ENCODE measurements at places on chromosomes 1 and 21.

GRCh38 chr21:32350211-32350980 lies 42.4 kb downstream of the URB1 start:
- no peak for DNase-seq

- no peak for DNase-seq
These were observed 50.1 kb downstream of the NENF start for GRCh38 chr1:212482637-212483441.

DNA sequence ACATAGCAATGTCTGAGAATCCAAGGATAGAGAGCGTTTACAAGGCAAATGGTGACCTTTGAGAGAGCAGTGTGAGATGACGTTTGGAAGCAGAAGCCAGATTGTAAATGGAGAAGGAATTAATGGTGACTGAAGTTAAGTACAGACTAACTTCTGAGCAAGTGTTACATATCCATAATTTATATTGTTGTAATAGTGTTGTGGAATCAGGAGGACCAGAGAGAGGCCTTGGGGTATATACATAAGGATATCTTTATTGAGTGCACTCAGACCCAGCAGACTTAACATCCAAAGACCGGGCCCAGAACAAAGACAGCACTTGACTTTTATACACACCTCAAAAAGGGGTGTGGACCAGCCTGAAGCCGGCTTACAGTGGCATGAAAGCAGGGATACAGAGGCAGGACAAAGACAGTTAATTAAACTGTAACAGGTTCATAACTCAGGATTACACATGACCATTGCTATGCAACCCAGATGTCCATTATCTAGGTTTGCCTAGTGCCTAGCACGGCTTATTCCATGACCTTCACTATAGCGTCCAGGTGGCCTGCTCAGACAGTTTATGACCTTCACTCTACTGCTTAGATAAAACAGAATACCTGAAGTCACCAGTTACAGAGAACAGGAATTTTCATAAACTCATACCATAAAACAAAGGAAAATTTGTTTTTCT lies 2.7 kb upstream of the MGST3 start:
- no peak for DNase-seq

GRCh38 chr1:68379085-68379478 lies 70.7 kb downstream of the RPE65 start:
- DNase-seq: no peak

DNA sequence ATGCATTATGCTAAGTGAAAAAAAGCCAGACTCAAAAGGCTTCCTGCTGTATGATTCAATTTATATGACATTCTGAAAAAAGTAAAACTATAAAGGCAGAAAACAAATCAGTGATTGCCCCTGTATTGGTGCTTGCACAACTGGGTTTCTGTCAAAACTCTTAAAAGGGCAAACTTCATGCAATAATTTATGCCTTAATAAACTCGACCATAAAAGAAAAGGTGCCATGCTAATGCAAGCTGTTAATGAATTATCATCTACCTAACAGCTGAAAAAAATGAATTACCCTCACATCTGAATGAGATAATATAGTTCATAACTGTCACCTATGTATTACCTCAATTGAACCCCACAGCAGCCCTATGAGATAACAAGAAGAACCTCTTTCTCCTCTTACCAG lies 120.8 kb upstream of the ATP1A1 start:
- DNase-seq: no peak

GRCh38 chr1:220841293-220841692 lies 38.0 kb upstream of the HLX start:
- DNase-seq: peak; percentile 4

DNA sequence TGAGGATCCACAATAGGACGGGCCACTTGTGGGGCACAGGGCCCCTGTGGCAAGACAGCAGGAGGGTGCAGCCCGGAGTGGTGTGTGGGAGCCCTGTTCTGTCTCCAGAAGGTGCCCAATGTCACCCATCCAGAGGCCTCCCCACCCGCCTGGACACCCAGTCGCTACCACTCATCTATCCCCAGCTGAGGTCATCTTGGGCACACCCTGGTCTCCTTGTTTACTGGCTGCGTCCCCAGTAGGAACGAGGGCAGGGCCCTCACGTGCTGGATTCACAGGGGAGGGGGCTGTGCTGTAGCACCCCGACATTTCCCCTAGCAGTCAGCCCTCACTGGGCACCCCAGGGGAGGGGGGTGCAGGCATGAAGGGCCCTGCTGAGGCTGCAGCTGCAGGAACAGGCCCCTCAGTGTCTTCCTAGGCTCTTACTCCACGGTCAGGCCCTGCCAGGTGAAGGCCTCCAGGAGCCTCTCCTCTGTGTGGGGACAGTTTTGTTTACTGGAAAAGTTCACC lies 2.3 kb upstream of the TNNT2 start:
- no peak for DNase-seq

DNA sequence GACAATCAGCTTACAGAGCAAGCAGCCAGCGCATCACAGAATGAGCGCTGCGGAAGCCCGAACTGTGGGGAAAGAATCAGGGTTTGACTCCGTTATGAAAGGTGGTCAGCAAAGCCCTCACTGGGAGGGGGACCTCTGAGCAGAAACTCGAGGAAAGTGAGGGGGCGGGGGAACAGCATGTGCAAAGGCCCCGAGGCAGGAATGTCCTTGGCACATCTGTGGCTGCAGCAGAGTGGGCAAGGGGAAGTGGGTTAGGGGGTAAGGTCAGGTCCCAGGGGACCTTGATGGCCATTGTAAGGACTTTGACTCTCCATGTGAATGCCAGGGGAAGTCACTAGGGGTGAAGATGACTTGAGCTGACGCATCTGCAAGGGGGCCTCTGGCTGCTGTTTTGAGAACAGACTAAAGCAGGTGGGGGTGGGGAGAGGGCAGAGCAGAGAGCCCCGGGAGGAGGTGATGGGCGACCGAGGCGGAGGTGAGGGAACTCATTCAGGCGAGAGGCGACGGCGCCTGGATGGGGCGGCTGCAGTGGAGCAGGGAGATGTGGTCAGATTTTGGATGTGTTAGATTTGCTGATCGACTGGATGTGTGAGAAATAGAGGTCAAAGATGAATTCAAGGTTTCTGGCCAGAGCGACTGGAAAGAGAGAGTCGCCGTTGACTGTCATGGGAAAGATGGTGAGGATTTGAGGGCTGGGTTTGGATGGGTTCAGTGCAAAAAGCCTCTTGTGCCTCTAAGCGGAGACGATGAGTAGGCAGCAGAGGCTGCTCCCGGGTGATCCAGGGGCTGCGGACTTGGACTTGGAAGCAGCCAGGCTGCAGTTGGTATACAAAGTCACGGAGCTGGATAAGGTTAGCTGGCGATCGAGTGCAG lies 108.0 kb upstream of the ZBTB40 start:
- no peak for DNase-seq

DNA sequence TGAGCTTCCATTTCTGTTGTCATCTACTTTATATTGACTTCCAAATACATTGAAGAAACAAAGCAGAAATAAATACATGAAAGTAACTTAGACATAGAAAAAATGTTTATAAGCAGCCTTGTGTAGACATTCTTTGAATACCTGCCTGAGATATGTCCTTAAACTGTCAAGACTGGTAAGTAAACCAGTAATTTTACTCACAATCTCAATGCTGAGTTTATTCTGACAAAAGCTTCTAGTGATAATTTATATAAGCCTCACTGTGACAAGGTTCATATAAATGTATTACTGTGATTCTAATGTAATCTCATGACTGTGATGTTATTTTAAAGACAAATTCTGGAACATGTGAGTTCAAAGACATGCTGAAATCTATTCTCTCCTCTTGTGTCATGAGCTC lies 516.7 kb upstream of the B3GALT2 start:
- no peak for DNase-seq

- DNase-seq: no peak
These were observed 50.6 kb upstream of the COG2 start for GRCh38 chr1:230591678-230592077.

- DNase-seq: no peak
These were observed 245.9 kb upstream of the SGIP1 start for GRCh38 chr1:66288048-66288447.

- DNase-seq: no peak
These were observed 349.0 kb downstream of the SIPA1L2 start for GRCh38 chr1:232280910-232281309.

GRCh38 chr1:39890273-39890672 lies 7.0 kb upstream of the TRIT1 start:
- peak; percentile 83 for DNase-seq

GRCh38 chr1:8340448-8340847 lies 22.5 kb downstream of the SLC45A1 start:
- no peak for DNase-seq

DNA sequence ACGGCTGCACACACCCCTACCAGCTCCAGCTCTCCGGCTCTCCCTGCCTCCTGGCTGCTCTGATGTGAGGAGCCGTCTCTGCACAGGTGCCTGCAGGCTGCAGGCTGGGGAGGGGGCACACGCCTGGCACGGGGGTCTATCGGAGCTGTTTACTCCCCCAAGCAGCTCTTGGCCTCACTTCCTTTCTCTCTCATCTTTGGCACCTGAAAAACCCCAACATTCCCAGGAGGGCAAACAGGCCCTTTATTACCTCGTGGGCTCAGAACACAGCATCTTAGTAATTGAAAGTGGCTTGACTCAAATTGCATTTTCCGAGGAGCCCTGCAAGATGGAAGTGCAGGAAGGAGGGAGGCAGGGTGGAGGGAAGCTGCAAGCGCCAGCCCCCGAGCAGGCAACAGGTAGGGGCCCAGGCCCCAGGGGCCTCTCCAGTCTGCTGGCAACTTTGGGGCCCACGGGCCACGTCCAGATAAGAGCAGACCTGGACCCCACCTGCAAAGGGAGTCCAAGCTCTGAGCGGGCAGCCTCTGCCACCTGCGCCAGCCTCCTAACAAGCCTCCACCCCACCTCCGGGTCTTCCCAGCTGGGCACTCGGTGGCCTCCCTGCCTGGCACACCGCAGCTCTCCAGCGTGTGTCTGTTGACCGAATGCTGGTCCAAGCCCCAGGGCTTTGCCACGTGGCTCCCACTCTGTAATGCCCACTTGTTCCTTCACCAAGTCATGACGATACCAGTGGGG lies 263.6 kb upstream of the VAMP3 start:
- DNase-seq: no peak

DNA sequence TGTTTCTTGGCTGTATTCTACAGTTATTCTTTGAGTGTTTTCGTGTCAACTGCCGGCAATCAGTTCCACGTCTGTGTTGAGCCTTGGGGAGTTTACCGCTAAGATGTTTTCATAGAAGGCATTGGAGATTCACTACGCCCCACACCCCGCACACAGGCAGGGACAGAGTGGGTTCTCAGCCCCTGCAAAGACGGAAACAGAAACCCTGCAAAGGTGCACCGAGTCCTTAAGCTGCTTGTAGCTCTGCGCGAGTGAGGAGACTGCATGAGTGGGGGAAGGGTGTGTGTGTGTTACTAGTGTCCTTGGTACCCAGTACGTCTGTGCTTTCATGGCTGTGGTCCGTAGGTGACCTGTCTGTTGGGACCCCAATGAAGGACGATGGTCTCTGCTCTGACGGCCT lies 1.9 kb downstream of the LHX4 start:
- no peak for DNase-seq

- no peak for DNase-seq
These were observed 90.1 kb upstream of the ACTRT2 start for GRCh38 chr1:2930913-2931723.

DNA sequence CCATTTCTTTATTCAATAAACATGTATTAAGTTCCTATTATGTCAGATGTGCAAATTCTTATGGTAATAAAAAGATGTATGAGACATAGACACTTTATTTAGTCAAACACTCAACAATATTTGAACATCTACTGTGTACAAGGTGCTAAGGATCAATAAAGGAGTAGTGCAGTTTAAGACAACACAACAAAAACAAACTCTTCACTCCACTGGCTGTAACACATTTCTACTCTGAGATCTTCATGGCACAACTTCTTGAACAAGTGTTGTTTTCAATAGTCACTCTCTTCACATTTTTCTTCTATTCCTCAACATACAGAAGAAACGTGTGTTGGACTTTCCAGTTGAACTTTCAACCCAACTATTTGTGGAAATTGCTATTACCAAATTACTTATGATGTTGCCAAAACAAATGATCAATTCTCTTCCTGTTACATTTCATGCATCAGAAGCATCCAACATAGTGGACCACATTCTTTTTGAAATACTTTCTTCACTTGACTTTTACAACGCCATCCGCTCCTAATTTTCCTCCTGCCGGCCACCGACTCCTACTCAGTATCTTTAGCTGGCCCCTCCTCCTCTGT lies 25.4 kb downstream of the HSD3B1 start:
- DNase-seq: no peak
